ENCODE measurements at places on chromosomes 4 and X.

DNA sequence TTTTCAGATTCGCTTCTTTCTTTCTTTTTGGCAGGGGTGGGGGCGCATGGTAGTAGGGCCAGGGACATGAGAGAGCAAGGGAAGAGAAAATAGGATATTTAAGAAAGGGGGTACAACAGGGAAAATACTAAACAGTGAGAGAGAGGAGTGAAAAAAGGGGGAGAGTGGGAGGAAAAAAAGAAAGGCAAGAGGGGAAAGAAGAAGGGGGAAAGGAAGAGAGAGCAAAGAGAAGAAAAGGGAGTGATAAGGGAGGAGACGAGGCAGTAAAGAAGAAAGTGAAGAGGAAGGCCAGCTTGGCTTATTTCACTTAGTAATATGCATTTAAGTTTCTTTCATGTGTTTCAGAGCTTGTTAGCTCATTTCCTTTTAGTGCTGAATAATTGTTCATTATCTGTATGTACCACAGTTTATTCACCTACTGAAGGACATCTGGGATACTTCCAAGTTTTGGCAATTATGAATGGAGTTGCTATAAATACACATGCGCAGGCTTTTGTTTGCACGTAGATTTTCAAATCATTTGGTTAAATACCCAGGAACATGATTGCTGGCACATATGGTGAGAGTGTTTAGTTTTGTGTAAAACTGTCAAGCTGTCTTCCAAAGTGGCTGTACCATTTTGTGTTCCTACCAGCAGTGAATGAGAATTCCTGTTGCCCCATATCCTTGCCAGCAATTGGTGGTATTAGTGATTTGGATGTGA, 37.3 kb downstream of the CASP6 start:
- no peak for DNase-seq

DNA sequence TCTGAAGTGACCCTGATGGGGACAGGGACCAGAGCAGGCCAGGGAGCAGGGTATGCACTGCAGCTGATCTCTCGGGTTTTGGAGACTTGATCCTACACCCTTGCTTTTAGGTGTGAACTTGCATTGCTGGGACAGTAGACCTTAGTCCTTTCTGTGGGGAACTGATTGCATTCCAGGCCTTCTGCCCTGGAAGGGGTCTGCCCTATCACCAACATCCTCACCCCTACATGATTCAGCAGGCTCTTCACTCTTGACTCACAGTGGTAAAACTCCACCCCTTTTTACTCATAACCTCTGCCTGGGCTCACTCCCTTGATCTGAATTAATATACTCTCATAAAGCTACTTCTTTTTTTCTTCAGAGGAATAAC, 6.6 kb upstream of the DDX60L start:
- no peak for DNase-seq

- no peak for DNase-seq
Measured at GRCh38 chr4:155552180-155552579, 114.5 kb upstream of the GUCY1A1 start.

GRCh38 chr4:16337936-16338335, 111.7 kb upstream of the TAPT1 start:
- DNase-seq = no peak

DNA sequence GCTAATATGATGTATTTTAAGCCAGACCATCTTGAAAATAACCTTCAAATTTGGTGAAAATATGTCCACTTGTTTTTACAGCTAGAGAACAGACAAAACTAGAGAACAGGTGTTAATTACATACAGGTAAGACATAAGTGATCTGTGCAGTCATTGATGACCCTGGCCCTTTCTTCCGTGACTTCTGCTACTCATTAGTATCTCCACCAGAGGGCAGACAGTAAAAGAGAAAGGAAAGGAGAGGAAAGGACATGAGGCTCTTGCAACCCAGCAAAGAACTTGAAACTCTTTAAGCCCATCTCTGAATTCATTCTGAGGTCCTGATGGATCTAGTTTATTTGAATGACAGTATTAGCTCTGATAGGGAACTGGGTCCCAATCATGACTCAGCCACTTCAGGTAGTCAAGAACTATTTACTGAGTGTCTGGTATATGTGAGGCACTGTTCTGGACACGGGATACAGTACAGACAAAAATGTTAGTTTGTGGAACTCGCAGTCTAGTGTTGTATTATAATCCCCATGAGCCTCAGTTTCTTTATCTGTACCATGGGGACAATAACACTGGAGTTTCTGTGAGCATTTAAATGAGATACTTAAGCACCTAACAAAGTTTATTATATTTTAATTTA, 121.0 kb upstream of the TEX13D start:
- DNase-seq = no peak

- DNase-seq = no peak
Measured at GRCh38 chr4:18366892-18367291, 345.3 kb upstream of the LCORL start.

DNA sequence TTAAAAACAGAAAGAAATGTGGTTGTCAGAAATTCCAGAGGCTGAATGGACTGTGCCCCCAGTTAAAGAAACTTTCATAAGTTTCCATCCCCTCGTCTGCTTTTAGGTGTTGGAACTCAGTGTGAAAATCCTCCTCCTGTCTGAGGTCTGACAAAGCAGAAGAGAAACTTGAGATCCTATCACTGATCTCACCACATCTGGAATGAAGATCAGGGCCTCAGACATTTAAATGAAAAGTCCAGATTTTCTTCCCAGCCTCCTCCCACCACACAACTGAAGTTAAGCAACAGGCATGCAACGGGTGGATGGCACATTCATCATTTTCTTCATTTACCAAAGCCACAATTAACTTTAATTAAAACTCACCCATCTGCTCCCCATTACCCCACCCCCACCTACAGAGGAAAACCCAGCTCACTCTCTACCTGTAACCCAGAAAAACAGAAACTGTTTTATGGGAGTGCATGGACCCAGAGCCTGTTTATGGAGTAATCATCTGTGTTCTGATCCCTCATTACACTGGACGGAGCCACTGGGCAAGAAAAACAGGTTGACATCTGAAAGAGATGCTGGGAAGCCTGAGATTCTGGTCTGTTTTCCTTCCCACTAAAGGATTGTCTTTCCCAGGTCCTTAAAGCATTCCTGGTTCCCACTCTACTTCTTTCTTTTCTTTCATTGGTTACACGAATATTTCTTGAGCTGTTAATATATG, 58.1 kb upstream of the HOPX start:
- DNase-seq = no peak

DNA sequence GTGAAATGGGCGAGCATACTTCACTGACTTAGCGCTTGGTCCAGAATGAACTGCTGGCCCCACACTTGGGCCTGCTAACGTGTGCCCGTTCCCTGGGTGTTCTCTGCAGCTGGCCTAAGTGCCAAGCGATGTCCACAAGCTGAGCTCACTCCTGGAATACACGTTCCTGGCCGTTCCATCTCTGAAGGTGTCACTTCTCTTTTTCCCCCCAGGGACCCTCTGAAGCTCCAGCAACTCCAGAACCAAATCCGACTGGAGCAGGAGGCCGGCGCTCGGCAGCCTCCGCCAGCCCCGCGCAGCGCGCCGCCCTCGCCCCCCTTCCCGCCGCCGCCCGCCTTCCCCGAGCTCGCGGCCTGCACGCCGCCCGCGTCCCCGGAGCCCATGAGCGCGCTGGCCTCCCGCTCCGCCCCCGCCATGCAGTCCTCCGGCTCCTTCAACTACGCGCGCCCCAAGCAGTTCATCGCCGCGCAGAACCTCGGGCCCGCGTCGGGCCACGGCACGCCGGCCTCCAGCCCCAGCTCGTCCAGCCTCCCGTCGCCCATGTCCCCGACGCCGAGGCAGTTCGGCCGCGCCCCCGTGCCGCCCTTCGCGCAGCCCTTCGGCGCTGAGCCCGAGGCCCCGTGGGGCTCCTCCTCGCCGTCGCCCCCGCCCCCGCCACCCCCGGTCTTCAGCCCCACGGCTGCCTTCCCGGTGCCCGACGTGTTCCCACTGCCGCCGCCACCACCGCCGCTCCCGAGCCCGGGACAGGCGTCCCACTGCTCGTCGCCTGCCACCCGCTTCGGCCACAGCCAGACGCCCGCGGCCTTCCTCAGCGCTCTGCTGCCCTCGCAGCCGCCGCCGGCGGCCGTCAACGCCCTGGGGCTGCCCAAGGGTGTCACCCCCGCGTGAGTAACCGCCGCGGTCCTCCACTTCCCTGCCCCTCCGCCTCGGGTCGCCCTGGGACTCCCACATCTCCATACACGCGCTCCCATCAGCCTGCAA, 132.3 kb downstream of the CBR4 start:
- DNase-seq = no peak

GRCh38 chr4:150972592-150972991, 42.5 kb downstream of the LRBA start:
- DNase-seq = no peak

GRCh38 chrX:47992095-47992380, 11.8 kb downstream of the ZNF182 start:
- no peak for DNase-seq

DNA sequence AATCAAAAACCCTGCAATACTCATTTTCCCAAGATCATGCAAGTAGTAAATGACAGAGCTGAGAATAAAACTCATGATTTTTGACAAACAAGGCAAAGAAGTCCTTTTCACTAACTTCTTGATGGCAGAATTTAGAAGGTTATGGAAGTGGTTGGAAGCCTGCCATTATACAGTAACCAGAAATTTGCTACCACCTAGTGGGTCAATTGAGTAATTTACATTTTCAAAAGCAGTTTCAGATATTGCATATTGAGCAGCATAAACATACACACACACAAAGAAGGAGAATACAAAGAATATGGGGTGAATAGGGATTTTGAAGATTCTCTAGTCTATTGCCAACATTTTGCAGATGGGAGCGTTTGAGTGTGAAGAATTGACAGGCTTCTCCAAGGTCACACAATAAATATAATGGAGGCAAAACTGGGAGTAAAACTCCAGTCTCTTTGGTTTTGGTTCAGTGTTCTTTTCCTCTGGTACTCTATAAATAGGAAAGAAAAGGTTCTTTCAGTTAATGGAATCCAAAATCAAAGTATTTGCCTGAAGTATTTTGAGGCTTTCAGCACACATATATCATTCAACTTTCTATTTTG, 70.2 kb downstream of the GC start:
- DNase-seq = no peak

DNA sequence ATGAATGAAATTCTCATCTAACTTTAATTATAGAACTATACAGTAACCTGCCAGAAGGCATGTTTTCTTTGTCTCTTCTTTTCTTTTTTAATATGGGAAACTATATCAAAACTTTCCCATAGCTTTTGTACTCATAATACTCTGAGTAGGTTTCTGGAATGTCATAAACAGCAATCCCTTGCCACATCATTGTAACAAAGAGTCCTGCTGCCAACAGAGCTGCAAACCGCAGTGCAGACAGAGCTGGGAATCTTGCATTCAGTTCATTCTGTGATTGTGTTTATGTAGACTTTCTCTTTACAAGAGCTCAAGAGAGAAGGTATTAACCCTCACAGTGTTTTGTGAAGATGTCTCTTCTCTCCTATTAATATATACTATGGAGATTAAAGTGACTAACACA, 304.4 kb upstream of the SLIT2 start:
- DNase-seq = no peak

GRCh38 chr4:7402526-7402925, 32.2 kb downstream of the PSAPL1 start:
- no peak for DNase-seq

GRCh38 chr4:94274912-94275311, 67.2 kb downstream of the SMARCAD1 start:
- no peak for DNase-seq

DNA sequence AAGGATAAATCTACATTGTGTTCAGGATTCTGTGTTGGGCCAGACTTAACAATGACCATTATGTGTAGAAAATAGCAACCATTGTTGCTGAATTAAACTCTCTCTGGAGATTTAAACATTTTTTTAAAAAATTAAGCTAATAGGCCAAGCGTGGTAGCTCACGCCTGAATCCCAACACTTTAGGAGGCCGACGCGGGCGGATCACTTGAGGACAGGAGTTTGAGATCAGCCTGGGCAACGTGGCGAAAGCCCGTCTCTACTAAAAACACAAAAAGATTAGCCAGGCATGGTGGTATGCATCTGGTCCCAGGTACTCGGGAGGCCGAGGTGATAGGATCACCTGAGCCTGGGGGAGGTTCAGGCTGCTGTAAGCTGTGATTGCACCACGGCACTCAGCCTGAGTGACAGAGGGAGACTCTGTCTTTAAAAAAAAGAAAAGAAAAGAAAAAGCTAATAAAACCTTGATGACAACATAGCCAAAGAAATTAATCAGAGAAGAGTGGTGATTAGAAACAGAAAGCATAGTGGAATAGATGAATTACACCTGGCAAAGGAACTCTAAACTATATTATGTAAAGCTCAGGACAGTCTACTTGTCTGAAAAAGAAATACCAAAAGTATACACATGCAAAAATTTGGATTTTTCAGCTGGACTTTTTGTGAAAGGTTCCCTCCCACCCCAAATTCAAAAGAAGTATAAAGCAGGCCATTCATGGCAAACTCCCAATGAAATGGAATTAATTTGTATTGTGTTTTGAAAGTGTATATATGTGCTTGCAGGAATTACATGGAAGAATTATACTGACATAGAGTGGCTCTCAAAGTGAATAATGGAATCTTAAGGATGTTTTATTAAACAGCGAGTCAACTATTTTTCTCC, 21.9 kb downstream of the PLS3 start:
- DNase-seq = no peak

GRCh38 chr4:108954880-108955279, 192.0 kb upstream of the ETNPPL start:
- DNase-seq = no peak

DNA sequence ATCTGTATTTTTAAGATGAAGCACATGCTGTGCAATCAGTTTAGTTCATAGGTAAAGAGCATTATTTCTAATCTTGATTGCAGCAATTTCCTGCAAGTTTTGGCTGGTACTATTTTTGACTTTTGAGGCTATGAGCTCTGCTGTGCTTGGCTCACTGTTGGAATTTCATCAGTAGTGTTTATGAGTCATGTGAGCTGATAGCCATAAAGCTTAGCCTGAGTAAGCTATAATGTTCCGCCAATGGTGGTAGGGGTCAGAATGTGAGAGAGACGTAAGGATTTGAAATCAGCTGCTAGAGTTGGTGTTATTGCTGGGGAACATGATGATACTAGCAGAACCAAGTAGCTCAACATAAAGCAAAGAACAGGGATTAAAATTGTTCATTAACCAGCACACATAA, 590.9 kb upstream of the GNPDA2 start:
- DNase-seq = no peak

GRCh38 chr4:78369679-78370078, 181.9 kb upstream of the ANXA3 start:
- DNase-seq = no peak

DNA sequence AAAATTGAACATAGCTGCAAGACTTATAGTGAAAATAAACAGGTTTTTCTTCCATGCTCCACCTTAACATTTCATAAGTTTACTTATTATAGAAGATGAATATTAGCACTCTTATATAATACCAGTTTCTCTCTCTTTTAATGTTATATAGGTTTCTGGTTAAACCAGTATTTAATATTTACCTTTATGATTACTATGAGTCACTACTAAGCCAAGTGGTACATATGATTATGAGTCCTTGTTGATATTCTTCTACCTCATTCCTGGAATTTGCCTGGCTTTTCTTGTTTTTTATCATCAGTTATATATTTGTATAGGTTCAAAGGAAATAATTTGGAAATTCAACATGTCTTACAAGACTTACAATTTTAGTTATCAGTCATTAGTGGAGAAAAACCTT, 89.9 kb upstream of the MAOA start:
- no peak for DNase-seq
